ENCODE measurements at places on chromosomes 5 and 9.

DNA sequence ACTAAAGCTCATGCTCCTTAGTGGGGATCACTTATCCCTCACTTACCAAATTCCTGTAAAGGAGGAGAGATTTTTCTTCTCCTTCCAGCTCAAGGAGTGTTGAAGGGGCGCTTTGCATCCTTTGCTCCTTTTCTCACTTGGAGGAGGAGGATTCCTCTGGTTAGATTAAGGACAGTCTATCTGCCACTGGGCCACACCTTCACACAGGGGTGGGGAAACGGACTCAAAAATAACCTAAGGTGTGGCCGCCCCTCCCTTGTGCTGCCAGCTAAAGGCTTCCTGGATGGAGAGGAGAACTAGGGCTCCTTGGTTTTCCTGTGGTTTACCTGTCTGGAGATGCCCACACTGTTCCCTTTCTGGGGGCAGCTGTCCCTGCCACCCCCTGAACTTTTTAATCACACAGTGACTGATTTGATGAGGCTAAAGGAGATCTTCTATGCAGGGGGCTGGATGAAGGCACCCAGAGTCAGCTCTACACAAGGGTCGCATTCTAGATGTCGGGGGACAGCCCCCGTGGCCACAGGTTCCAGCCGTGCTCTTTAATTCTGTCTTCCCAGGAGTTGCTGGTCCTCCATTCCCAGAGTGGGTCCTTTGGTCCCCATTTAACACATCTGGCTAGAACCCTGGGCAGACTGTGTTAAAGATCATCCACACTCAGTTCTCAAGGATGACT lies 14.4 kb downstream of the GLRX start:
- DNase-seq, result no peak

DNA sequence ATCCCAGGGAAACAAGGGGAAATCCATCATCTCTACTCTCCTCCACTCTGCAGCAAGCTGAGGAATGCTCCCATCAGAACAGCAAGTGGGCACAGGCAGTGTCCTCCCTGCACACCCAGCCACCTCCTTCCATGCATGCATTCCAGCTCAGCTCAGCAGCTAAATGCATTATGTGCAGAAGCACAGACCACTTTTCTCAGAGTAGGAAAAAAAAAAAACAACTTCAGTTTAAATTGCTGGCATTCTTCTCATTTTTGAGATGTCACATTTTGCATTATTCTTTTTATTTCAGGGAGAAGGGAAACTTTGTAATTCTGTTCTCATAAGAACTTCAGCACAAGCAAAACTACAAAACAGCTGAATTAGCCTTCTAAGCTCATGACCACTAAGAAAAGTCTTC lies 312.2 kb downstream of the SEMA5A start:
- no peak for DNase-seq

DNA sequence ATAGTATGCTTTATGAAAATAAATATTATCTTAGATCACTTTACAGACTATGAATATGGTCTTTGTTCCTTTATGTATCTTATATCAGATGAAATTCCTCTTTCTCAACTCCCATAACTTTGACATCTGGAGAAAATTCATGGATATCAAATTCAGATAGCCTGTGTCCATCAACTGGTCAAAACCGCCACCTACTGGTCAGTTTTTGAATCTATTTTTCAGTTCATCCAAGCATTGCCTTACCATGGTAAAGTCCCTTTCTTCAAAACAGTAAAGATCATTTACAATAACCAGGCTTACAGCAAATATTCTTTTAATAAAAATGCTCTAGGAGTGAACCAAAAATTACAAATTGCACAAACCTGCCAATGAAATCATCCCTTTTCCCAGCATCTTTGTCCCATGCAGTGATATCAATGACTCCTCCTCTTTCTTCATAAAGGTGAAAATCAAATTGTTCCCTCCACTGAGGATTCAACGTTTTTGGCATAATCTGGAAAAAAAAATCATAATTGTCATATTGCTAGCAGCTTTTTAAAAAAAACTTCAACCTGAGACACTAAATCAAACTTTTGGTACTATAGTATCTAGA lies 290.5 kb downstream of the SLF1 start:
- no peak for DNase-seq

DNA sequence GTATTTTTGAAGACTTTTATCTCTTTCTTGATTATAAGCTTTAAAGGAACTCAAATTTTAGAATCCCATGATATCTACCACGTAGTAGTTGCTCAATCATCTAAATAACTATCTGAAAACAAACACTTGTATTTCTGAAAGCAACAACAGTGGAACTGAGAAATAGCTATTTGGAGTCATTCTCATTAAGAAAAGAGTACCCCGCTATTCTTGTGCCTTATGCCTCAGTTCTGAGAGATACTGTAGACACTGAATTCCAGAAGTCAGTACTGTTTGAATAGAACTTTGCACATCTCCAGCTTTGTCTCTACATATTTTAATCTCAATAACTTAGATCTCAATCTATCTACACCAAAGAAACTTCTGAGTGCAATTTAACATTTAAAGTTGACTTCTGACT lies 11.4 kb downstream of the CHD1 start:
- no peak for DNase-seq

DNA sequence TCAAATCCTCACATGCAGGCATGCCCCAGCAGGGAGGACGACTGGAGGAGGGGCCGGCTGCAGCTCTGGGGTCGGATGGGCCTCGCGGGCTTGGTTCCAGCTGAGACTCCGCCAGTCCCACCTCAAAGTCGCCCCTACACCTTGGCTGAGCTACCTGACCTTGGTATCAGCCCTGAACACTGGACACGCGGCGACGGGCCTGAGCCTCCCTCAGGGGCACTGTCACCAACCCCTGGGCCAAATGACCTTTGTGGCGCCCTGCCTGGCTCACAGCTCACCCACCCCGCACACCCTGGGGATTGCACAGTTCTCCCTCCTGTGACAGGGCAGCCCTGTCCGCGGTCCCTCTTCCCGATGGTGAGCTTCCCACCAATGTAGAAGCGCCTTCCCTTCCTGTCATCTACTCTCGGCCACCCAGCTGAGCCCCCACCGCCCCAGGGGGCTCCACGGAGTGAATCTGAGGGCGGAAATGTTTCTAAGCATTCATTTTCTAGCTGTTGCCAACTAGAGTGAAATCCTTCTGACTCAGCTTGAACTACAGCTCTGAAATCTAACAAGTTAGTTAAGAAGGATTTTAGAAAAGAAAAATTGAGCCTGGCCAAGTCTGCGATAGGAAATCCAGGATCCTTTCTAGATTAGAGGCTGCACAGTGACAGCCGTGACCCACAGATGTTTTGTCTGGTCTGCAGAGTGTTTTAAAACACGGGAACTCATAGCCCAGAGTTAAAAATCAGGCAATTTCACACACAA lies 138.9 kb upstream of the PHYKPL start:
- DNase-seq, result no peak

DNA sequence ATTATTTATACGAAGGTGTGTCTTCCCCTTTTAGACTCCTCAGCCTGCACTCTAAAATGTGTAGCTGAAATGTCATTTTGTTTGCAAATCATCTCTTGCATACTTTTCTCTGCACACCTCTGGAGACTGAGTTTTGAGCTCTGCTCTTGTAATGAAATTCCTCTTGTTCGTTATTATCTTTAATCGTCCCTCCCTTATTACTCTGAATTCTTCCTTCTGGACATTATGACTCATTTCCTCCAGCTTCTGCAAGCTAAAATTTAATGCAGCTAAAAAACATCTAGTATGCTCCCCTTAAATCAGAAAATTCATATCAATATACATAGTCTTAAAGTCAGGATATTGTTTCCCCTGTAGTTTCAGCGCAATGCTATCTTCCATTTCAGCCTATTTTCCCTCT lies 13.5 kb downstream of the ISL1 start:
- no peak for DNase-seq

DNA sequence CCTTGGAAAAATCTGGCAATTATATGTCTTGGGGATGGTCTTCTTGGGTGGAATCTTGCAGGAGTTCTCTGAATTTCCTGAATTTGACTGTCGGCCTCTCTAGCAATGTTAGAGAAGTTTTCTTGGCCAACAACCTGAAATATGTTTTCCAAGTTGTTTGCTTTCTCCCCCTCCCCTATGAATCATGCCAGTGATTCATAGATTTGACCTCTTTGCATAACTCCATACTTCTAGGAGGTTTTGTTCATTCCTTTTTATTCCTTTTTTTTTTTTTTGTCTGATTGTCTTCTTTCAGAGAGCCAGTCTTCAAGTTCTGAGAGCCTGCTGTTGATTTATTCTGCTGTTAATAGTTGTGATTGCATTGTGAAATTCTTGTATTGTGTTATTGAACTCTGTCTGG lies 56.7 kb upstream of the SLC44A1 start:
- peak; percentile 64 for DNase-seq

Data from AG09309 (cell line).